DMS79 (cell line): ENCODE measurements at places on chromosomes 16 and 17.
A peak's percentile ranks its signal among the peaks of the same experiment; 100 is the strongest.

- peak; percentile 86 for DNase-seq
These were observed at the start of the genes CNTD1 and COA3 for GRCh38 chr17:42798383-42799380. TSS of gene CNTD1 (plus strand) at chr17:42798861. CDS start at chr17:42799068, 207 bp downstream. TSS of gene COA3 (minus strand) at chr17:42798704. CDS start at chr17:42798681, 23 bp downstream.

DNA sequence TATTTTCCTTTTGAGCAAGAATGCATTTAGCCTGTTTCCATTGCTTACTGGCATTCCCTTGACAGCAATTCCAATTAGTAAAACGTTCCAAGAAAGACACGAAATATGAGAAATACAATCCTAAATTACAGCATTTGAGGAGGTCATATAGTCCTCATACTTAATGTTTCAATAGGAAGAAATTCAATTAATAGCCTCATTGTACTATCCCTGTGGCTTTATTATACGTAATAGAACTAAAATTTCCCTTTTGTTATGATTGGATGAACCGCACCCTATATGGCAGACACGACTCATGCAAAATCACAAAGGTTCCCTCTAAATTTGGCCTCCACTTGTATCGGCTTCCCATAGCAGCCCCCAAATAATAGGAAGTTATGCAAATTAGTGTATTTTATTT lies 291.7 kb downstream of the CEP112 start:
- no peak for DNase-seq

GRCh38 chr17:66526827-66527226 lies 224.4 kb downstream of the PRKCA start:
- DNase-seq = no peak

- DNase-seq = no peak
These were observed 54.0 kb downstream of the COTL1 start for GRCh38 chr16:84563786-84564420.

GRCh38 chr16:85735946-85736345 lies 14.9 kb downstream of the C16orf74 start:
- no peak for DNase-seq

- no peak for DNase-seq
These were observed 17.2 kb downstream of the TMEM114 start for GRCh38 chr16:8572919-8573724.

DNA sequence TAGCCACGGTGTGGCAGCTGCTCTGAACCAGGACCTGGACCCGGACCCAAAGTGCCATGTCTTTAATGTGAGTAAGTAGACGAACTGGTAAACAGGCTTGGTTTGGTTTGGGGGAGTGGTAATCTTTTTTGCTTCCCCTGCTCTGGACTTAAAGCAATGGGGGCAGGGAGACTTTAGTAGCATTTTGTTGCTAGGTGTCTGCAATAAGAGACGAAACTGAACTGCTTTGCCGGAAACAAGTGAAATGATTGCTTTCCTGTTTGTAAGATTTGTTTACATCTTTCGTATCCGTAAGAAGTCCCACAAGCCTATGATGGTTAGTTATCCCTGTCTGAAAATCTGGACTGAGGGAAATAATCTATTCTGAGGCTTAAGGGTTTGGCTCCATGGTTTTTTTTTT lies 21.5 kb downstream of the PRCD start:
- DNase-seq = no peak

- DNase-seq = no peak
These were observed 18.2 kb downstream of the ZCCHC14 start for GRCh38 chr16:87474566-87474996.

- no peak for DNase-seq
These were observed 2.8 kb downstream of the SHMT1 start for GRCh38 chr17:18360518-18360917.

DNA sequence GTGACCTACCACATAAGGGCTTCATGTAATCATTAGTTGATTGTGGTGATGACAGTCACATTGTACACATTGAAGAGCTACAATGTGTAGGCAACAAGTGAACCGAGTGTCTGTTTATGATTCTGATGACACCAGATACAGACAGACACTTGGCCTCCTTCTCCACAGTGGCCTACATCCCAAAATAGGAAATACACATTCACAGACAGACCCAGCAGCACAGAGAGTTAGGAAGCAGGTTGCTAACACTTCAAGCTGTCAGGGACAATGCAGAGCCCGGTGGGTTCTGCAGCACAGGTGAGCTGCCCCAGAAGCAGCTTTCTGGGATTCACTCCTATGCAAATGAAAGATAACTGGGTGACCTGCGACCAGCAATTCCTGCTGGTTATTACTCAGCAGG lies 72.2 kb downstream of the CDH11 start:
- no peak for DNase-seq

DNA sequence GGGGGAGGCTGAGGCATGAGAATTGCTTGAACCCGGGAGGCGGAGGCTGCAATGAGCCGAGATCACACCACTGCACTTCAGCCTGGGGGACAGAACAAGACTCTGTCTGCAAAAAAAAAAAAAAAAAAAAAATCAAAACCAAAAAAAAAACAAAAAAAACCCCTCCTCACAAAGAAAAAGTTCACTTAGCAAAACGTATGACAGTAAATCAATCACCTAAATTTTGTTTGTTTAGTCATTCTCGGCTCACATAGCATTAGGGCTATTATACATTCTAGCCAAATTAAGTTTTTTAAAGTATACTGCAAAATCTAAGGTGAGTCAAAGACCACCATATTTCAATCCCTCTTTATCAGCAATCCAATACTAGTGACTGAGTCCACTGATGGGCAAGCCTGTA lies 5.7 kb downstream of the ZNF652 start:
- no peak for DNase-seq

- DNase-seq = no peak
These were observed 59.1 kb upstream of the INTS2 start for GRCh38 chr17:61986898-61987297.

GRCh38 chr17:6914711-6915110 lies 81.1 kb upstream of the ALOX12 start:
- peak; percentile 8 for DNase-seq

GRCh38 chr17:1953831-1954230 lies 71.3 kb downstream of the RTN4RL1 start:
- no peak for DNase-seq

DNA sequence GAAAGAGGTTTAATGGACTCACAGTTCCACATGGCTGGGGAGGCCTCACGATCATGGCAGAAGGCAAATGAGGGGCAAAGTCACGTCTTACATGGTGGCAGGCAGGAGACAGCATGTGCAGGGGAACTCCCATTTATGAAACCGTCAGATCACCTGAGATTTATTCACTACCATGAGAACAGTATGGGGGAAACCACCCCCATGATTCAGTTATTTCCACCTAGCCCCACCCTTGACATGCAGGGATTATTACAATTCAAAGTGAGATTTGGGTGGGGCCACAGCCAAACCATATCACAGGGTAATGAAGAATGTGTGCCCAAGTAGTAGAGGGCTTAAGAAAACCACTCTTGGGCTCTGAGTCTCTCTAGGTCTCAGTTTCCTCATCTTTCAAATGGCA lies 85.1 kb downstream of the PRKCB start:
- DNase-seq = no peak

DNA sequence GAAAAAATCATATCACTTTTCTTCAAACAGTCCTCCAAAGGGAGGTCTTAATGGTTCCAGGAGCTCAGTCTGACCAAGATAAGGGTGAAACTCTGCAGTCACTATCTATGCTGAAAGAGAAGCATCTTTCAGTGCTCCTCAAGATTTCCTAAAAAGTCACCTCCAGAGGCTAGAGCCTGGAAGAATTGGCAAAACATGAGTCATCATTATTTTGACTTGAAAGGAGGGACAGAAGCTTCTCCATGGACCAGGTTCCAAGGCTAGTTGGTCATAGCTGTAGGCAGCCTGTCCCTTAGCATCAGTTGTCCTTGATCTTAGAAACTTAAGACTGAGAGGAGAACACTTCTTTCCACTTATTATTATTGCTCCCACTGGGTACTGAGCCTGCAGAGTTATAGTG lies 219.0 kb upstream of the ASIC2 start:
- DNase-seq = no peak

DNA sequence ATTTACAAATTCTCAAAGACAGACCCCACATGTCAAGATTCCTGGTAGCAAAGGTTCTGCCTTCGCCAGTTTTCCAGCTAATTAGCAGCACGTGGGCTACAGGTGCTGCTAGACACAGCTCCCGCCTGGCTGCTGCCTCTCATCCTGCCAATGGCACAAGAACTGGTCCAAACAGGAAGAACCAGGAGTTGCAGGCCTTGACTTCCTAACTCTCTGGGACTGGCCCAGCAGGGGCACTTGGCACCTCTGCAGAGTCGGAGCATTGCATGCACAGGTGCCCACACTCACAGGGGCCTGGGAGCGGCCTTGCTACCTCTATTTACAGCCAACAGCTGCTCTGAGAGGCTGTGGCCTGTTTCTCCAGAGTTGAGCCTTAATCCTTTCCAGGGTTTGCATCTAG lies 39.6 kb downstream of the TK2 start:
- DNase-seq = peak; percentile 47

GRCh38 chr17:82065193-82065637 lies 389 bp downstream of the DUS1L start:
- DNase-seq = no peak

DNA sequence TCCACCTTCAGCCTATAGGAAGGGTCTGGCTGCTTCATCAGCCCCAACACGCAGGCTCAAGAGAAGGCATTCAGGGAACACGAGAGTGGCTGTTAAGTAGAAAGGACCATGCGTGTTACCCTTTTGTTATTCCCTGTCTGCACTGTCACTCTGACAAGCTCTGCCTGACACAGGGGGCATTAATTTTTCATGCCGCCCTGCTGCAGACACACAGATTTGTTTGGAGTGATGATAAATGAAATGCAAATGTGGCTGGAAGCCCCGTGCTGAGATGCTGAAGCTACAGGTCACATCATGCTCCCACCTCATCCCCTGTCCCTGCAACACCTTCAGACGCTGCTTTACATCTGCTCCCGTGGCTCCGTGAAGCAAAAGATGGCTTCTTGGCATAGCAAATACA lies 97.7 kb downstream of the USP31 start:
- no peak for DNase-seq

- DNase-seq = no peak
These were observed 44.0 kb downstream of the ZNF276 start for GRCh38 chr16:89765292-89765830.

GRCh38 chr16:26344976-26345375 lies 653.2 kb downstream of the HS3ST4 start:
- no peak for DNase-seq

DNA sequence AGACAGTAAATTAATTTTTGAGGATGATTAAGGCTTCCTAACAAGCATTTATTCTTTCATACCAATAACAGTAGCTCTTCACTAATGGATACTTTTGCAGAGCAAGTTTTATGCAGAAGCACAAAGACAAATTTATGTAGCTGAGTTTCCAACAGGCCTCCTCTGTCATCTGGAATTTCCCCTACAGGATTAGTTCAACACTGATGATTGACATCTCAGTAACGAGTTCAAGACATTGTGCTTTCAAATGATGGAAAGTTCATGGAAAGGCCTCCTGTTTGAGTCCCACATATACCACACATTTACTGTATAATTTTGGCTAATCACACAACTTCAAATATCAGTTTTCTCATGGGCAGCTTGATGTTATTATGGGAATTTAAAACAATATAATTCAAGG lies 40.6 kb downstream of the ABCA10 start:
- no peak for DNase-seq

DNA sequence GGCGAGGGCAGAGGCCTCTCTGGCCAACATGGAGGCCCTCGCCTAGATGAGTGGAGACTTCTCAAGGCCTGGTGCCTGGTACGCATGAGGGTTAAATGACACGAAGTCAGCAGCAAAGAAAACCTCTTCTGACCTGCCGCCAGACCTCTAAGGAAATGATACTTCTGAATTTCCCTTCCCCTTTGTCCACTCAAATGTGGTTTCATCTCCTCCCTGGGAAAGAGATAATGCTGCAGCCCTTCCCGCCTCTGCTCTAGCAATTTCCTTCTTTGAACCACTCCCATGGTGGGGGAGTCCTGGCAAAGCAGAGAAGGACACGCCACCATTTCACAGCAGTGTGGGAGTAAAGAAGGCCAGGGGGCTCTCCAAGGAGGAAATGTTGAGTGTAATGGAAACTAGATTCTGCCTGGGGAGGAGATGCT lies 65.7 kb upstream of the BCAR1 start:
- DNase-seq = no peak

DNA sequence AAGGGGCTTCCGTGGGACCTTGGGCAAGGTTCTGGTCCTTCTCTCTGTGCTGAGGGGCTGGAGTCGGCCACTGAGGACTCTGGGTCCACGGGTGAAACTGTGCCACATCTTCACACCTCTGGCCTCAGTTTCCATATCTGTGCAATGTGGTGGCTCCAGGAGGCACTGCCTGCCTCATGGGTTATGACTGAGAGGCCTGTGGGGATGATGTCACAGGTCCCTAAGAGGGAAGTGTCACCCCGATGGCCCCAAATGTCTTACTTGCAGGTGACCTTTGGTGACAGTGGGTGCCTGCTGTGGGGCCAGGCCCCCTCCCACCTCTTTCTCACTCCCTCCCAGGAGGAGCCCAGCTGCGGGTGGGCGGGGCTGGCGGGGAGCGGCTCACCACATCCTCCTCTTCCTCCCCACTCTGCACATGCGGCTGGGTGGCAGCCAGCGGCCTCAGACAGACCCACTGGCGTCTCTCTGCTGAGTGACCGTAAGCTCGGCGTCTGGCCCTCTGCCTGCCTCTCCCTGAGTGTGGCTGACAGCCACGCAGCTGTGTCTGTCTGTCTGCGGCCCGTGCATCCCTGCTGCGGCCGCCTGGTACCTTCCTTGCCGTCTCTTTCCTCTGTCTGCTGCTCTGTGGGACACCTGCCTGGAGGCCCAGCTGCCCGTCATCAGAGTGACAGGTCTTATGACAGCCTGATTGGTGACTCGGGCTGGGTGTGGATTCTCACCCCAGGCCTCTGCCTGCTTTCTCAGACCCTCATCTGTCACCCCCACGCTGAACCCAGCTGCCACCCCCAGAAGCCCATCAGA lies at the start of gene IL21R:
Gene IL21R, plus strand, starts transcription at position 407 of the 801 bp plus-strand sequence. CDS start 27,898 bp downstream, outside the sequence.
- DNase-seq = no peak

- no peak for DNase-seq
These were observed 140.6 kb upstream of the CORO6 start for GRCh38 chr17:29763273-29763672.

GRCh38 chr16:22329199-22329695 lies 32.0 kb downstream of the POLR3E start:
- no peak for DNase-seq

- no peak for DNase-seq
These were observed 57.7 kb downstream of the OR1D5 start for GRCh38 chr17:3005696-3006095.

DNA sequence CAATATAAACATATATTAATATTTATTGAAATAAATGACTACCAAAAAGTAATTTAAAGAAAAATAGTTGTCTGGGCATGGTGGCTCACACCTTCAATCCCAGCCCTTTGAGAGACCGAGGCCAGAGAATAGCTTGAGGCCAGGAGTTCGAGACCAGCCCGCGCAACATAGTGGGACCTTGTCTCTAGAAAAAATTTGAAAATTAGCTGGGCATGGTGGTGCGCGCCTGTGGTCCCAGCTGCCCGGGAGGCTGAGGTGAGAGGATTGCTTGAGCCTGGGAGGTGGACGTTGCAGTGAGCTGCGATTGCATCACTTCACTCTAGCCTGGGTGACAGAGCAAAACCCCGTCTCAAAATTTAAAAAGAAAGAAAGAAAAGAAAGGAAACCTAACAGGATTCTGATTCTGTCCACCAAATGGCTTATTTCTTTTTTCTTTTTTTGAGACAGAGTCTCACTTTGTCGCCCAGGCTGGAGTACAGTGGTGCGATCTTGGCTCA lies 3.4 kb upstream of the BPTF start:
- DNase-seq = no peak
